ENCODE measurements at places on chromosomes 5 and 9.

DNA sequence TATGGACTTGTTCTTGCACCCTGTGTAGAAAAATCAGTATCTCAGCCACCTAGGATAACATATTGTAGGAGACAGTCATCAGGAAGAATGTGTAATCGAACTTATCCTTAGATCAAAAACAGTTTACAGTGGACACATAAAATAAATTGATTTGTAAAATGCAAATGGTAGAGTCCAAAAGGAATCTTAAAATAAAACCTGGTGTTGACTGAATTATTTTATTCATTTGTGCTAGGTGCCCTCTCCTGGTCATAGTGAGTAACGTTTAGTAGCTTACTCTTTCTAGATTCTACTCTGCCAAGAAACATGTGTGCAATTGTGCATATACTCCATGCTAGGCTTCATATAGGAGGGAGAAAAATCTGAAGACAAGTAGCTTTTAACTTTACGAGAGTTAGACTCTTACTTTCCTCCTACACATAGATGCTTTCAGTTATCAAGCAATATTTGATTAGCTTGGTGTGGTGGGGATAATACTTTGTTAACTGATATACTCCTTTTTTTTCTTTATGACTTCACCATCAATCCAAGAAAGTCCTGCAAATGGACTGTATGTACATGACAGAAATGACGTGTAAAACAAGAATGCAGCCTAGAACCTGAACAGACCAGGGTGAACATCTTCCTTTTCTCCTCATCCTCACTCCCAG is 23.7 kb upstream of the LOX start:
- no peak for DNase-seq

- DNase-seq, result no peak
Measured at GRCh38 chr5:134659456-134659855, 10.9 kb downstream of the SEC24A start.

- DNase-seq, result no peak
Measured at GRCh38 chr9:111598733-111599091, 735 bp downstream of the PTGR1 start.

- no peak for DNase-seq
Measured at GRCh38 chr5:134989266-134989830, 21.6 kb downstream of the CATSPER3 start.

DNA sequence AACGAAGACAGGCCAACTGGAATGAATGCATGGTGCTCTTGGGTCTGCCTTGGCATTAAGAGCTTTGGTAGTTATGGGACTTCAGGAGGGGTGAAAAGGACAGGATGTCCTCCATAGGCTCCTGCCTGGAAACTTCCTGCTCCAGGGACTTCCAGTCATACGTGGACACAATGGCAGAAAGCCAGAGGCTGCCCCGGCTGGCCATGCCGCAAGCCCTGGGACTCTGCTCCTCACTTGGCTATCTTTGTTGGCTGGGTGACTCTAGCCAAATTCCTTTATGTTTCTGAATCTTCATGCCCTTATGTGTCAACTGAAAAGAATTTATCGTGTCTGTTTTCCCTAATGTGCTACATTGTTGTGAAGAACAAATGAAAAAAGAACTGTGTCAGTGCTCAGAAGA is 136.9 kb downstream of the SIL1 start:
- DNase-seq, result peak; percentile 17

Measured in NCI-H2029 (cell line).